ENCODE measurements at places on chromosomes 2 and 18. TPM values are rescaled to one million over a fixed set of nuclear protein-coding genes. Genes with fewer than 3 reads are reported as not detected.

Gene TMEM247
- not detected for total RNA-seq

Gene ALPG
- total RNA-seq = not detected

Gene TBR1
- 0.09 TPM for total RNA-seq

Gene DUSP19
- total RNA-seq = 2.8 TPM

Gene KYNU
- total RNA-seq = 3.8 TPM

Gene C18orf54
- 0.94 TPM for total RNA-seq

Gene DNAJC5G
- total RNA-seq = not detected

Gene SCTR
- not detected for total RNA-seq

Gene CYRIA
- total RNA-seq = 18.0 TPM

Gene TCF7L1
- 3.9 TPM for total RNA-seq

All from omental fat pad (tissue), 4 donors.